Activated naive CD4-positive, alpha-beta T cell treated with anti-CD3 and anti-CD28 coated beads for 36 hours (primary cell): ENCODE measurements at places on chromosomes 12 and 14. TPM values are rescaled to one million over a fixed set of nuclear protein-coding genes. Genes with fewer than 3 reads are reported as not detected.
A peak's percentile ranks its signal among the peaks of the same experiment; 100 is the strongest.

The ALX1 gene
- total RNA-seq, result not detected

The SLCO1B1 gene
- not detected for total RNA-seq

The PMCH gene
- not detected for total RNA-seq

DNA sequence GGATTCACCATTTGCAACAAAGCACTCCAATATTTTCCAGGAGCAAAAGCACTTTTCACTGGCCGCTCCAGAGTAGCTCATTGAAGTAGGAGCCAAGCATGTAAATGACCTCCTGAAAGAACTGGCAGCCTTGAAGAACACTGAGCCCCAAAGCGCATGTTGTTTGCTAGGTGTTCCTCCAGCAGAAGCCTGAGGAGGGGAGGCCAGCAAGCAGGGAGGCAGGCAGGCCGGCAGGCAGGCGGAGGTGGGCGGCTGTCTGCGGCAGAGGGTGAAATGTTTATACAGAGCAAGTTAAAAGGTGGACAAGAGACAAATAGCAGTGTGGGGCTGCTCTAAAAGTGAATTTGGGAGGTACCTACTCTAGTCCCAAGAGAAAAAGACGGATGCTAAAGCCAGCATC lies 439.4 kb downstream of the CCDC91 start:
- no peaks in the 10 kb centered on the region for H3K4me1 ChIP-seq
- peaks cover 2% of the 10 kb centered on the region for H3K27me3 ChIP-seq
- H3K27ac ChIP-seq, result no peak overlapping the region
- no peak for DNase-seq
- H3K4me3 ChIP-seq, result no peak overlapping the region
- no peaks in the 10 kb centered on the region for H3K36me3 ChIP-seq

GRCh38 chr12:54371328-54372112 lies 7.2 kb upstream of the GPR84 start:
- no peak overlapping the region for H3K4me3 ChIP-seq
- no peaks in the 10 kb centered on the region for H3K36me3 ChIP-seq
- H3K27ac ChIP-seq, result no peak overlapping the region
- no peak for DNase-seq
- H3K27me3 ChIP-seq, result no peaks in the 10 kb centered on the region

- H3K27me3 ChIP-seq, result peaks cover 3% of the 10 kb centered on the region
- no peaks in the 10 kb centered on the region for H3K4me1 ChIP-seq
- no peak for DNase-seq
- H3K4me3 ChIP-seq, result no peak overlapping the region
- H3K36me3 ChIP-seq, result no peaks in the 10 kb centered on the region
- H3K27ac ChIP-seq, result no peak overlapping the region
These were observed 106.4 kb upstream of the C14orf180 start for GRCh38 chr14:104473244-104473565.

GRCh38 chr14:104249089-104249488 lies 110.7 kb downstream of the KIF26A start:
- H3K4me3 ChIP-seq, result no peak overlapping the region
- no peaks in the 10 kb centered on the region for H3K27me3 ChIP-seq
- H3K4me1 ChIP-seq, result no peaks in the 10 kb centered on the region

DNA sequence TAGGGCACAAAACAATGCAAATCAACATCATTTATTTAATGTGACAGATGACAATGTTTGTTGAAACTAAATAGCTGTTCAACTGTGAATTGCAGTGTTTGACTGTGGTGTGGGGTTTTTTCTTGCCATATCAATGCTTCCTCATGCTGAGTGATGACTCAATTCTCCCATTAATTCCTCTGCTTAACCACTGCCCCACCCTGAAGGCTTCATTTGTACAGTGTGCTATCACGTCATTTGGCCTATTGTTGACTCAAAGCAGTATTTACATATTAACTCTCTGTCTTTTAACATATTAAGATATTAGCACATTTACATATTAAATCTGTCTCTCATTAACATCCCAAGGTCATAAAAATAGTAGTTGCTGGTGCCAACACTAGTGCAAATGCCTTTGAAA lies 164.8 kb upstream of the NRXN3 start:
- DNase-seq, result no peak
- no peaks in the 10 kb centered on the region for H3K27me3 ChIP-seq
- no peak overlapping the region for H3K4me3 ChIP-seq
- no peak overlapping the region for H3K27ac ChIP-seq
- H3K36me3 ChIP-seq, result peaks cover 1% of the 10 kb centered on the region

DNA sequence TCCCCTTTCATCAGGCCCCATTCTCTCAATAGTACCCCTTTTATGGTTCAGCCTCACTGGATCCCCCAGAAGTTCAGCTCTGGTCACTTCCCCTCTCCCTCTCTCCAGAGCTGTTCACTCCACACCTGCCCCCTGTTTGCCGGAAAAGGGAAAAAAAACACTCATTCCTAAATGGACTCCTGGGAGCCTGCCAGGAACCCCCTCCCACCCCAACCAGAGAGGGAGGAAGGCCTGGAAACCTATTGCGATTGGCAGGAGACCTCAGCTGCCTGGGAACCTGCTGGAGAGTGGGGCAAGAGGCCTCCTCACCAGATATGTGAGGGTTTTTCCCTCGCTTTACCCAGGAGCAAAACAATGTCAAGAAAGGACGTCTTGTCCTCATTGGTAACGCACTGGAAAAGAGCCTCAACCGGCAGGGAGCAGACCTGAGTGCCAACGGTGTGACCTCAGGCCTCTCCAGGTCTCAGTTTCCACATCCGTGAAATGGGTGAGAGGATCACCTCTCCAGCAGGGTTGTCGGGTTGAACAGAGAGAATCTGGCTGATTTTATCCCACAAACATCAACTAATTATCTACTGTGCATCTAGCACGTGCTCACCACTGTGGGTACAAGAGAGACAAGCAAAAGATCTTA lies 4.6 kb downstream of the DTX1 start:
- no peak overlapping the region for H3K27ac ChIP-seq
- H3K36me3 ChIP-seq, result no peaks in the 10 kb centered on the region
- no peak for DNase-seq
- H3K27me3 ChIP-seq, result no peaks in the 10 kb centered on the region
- peaks cover 29% of the 10 kb centered on the region for H3K4me1 ChIP-seq
- H3K4me3 ChIP-seq, result no peak overlapping the region

GRCh38 chr12:49674318-49674981 lies 32.8 kb downstream of the FMNL3 start:
- H3K4me1 ChIP-seq, result peaks cover 81% of the 10 kb centered on the region
- DNase-seq, result peak; percentile 18
- no peaks in the 10 kb centered on the region for H3K27me3 ChIP-seq
- no peaks in the 10 kb centered on the region for H3K36me3 ChIP-seq
- H3K27ac ChIP-seq, result peak overlapping the region; percentile 98
- no peak overlapping the region for H3K4me3 ChIP-seq

- H3K36me3 ChIP-seq, result peaks cover 12% of the 10 kb centered on the region
- H3K4me1 ChIP-seq, result peaks cover 22% of the 10 kb centered on the region
- peak overlapping the region; percentile 97 for H3K27ac ChIP-seq
- H3K27me3 ChIP-seq, result no peaks in the 10 kb centered on the region
- H3K4me3 ChIP-seq, result peak overlapping the region; percentile 100
- no peak for DNase-seq
These were observed 519 bp upstream of the AP1G2 start for GRCh38 chr14:23568021-23568599.

- H3K27ac ChIP-seq, result no peak overlapping the region
- no peak overlapping the region for H3K4me3 ChIP-seq
- H3K36me3 ChIP-seq, result peaks cover 13% of the 10 kb centered on the region
- DNase-seq, result no peak
- H3K4me1 ChIP-seq, result peaks cover 4% of the 10 kb centered on the region
- no peaks in the 10 kb centered on the region for H3K27me3 ChIP-seq
These were observed 30.2 kb downstream of the TTC9 start for GRCh38 chr14:70671652-70672644.
